ENCODE measurements at places on chromosomes 13 and 19. TPM values are rescaled to one million over a fixed set of nuclear protein-coding genes. Genes with fewer than 3 reads are reported as not detected.

DNA sequence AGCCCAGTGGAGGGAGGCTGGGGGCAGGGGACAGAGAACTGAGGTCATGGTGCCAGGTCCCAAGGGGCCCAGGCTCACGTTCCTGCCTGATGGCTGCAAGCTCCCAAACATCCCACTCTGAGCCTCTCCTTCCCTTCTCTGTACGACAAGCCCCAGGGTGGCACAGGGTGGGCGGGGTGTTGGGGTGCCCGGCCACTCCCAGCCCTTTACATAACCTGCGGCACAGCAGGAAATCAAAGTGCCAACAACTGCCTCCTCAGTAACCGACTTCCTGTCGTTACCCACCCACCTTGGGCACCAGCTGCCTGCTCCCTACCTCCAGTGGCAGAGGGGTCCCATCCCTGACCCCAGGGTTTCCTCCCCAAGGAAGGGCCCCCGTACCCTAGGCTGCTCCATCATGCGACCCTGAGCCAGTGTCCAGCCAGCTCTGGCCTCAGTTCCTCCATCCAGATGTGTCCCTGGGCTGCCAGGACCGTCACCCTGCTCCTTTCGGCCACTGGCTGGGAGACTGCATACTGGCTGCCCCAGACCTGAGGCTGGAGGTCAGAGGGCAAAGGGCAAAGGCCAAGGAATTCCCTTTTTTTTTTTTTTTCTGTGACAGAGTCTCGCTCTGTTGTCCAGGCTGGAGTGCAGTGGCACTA is 27.7 kb upstream of the NFIC start:
- H3K27me3 ChIP-seq, result no peaks in the 10 kb centered on the region
- no peak for DNase-seq
- H3K4me3 ChIP-seq, result no peak overlapping the region
- no peaks in the 10 kb centered on the region for H3K36me3 ChIP-seq
- peaks cover 29% of the 10 kb centered on the region for H3K4me1 ChIP-seq
- no peak overlapping the region for H3K27ac ChIP-seq

- H3K4me1 ChIP-seq, result no peaks in the 10 kb centered on the region
- H3K4me3 ChIP-seq, result no peak overlapping the region
- no peaks in the 10 kb centered on the region for H3K36me3 ChIP-seq
- no peaks in the 10 kb centered on the region for H3K27me3 ChIP-seq
- no peak for DNase-seq
Measured at GRCh38 chr13:69720278-69720983, 387.2 kb upstream of the ATXN8OS start.

DNA sequence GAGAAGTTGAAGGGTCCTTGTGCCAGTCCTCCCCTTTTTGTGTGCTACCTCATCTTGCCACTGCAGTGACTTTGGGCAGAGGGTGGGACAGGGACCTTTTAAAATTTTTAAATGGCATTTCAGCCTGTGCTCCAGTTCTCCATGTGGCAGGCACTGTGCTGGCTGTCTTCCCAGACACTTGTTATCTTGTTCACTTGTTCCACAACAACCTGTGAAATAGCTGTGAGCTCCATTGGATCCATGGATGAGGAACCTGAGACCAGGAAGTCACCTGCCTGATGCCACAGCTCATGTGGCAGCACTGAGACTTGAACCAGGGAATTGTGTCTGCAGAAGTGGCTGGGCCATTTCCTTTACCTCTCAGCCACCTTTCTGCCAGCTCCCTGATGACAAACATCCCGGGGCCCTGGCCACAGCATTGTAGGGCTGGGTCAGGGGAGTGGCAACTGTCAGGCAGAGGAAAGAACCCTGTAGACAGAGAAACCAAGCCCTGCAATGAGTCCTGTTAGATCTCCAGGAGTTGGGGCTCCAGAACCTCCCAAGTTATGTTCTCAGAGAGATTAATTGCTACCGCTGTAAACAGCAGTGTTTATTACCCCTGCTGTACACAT is 6.4 kb downstream of the EGLN2 start:
- no peak overlapping the region for H3K4me3 ChIP-seq
- peak overlapping the region; percentile 61 for H3K27ac ChIP-seq
- DNase-seq, result no peak
- peaks cover 47% of the 10 kb centered on the region for H3K36me3 ChIP-seq

The FPR2 gene
- polyA plus RNA-seq, result 0.12 TPM

- peaks cover 13% of the 10 kb centered on the region for H3K27me3 ChIP-seq
- no peaks in the 10 kb centered on the region for H3K4me1 ChIP-seq
- no peak overlapping the region for H3K4me3 ChIP-seq
- no peak overlapping the region for H3K27ac ChIP-seq
- DNase-seq, result no peak
- no peaks in the 10 kb centered on the region for H3K36me3 ChIP-seq
Measured at GRCh38 chr13:30776661-30777060, 41.3 kb downstream of the ALOX5AP start.

DNA sequence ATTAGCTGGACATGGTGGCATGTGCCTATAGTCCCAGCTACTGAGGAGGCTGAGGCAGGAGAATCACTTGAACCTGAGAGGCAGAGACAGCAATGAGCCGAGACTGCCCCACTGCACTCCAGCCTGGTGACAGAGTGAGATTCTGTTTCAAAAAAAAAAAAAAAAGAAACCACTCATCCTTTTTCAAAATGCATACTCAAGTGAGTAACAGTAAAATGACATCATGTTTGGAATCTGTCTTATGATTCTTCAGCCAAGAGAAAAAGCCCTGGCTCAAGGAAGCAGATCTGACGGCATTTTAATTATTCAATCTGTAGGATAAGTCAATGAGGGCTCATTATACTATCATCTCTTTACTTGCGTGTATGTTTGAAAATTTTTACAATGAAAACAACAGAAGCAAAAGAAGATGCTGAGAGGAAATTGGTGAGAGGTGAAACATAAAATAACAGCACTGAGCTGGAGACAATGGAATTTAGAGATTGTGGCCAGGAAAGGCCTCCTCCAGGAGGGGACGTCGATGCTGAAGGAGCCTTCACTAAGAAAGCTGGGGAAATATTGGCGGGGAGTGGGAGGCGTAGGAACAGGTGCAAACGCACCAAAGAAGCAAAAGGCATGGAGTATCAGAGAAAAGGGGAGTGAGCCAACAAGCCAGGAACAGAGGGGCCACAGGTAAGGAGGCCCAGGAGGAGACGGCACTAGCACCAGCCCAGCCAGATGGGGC is 12.9 kb upstream of the CCNE1 start:
- H3K4me1 ChIP-seq, result no peaks in the 10 kb centered on the region
- peak; percentile 70 for DNase-seq
- no peak overlapping the region for H3K27ac ChIP-seq
- no peaks in the 10 kb centered on the region for H3K27me3 ChIP-seq
- no peaks in the 10 kb centered on the region for H3K36me3 ChIP-seq

GRCh38 chr13:33730147-33730546 is 87.8 kb upstream of the RFC3 start:
- H3K4me3 ChIP-seq, result no peak overlapping the region
- no peaks in the 10 kb centered on the region for H3K36me3 ChIP-seq
- no peaks in the 10 kb centered on the region for H3K27me3 ChIP-seq
- DNase-seq, result no peak
- H3K4me1 ChIP-seq, result no peaks in the 10 kb centered on the region
- H3K27ac ChIP-seq, result no peak overlapping the region

GRCh38 chr13:48653472-48653939 is at the start of gene CYSLTR2:
Gene CYSLTR2 (plus strand): TSS chr13:48653929. CDS start chr13:48706818, 52,889 bp downstream.
- H3K4me1 ChIP-seq, result no peaks in the 10 kb centered on the region
- no peaks in the 10 kb centered on the region for H3K27me3 ChIP-seq
- no peak within 1 kb of the TSS for H3K27ac ChIP-seq
- H3K36me3 ChIP-seq, result no peaks in the 10 kb centered on the region

DNA sequence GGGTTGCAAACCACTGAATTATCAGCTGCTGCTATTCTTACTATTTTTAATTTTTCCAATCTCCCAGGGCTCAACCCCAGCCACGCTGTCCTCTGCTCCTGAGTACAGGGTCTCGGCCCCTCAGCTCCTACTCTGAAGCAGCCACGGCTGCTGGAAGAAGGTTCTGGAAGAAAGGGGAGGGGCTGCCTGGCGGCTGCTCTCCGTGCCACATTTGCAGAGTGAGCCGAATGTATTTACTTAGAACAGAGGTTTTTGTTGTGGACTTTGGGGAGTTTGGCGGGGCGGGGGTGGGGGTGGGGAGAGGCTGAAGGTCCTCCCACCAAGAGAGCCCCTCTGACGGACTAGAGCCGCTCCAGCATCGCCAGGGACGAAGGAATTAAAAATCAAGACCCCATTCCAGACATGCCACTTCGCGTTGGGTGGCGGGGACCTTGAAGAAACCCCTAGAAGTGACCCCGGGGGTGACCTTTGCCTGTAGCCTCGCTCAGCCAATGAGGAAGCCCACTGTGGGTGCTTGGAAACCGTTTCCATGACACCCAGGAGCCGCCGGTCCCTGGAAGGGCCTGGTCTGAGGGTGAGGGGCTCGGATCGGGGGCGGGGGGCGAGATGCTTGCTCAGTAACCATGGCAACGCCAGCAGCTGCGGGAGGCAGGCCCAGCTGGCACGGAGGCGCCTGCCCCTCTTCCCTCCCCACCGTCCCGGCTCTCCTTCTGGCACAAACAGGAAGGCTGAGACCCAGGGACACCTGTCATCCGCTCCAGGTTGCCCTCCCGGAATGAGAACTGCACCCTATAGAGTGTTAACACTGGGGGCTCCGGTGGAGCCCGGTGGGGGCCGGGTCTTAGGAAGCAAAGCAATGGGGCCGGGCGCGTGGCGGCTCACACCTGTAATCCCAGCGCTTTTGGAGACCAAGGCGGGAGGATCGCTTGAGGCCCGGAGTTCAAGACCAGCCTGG is 54.2 kb upstream of the PTPRS start:
- no peak overlapping the region for H3K27ac ChIP-seq
- DNase-seq, result no peak
- H3K36me3 ChIP-seq, result no peaks in the 10 kb centered on the region
- peaks cover 28% of the 10 kb centered on the region for H3K27me3 ChIP-seq
- H3K4me3 ChIP-seq, result no peak overlapping the region

The CASP14 gene
- polyA plus RNA-seq, result not detected

GRCh38 chr13:77042566-77043177 is 15.7 kb upstream of the FBXL3 start:
- H3K27me3 ChIP-seq, result no peaks in the 10 kb centered on the region
- H3K4me3 ChIP-seq, result no peak overlapping the region
- peaks cover 3% of the 10 kb centered on the region for H3K36me3 ChIP-seq
- no peak overlapping the region for H3K27ac ChIP-seq
- no peaks in the 10 kb centered on the region for H3K4me1 ChIP-seq

The CNN1 gene
- 24.0 TPM for polyA plus RNA-seq

DNA sequence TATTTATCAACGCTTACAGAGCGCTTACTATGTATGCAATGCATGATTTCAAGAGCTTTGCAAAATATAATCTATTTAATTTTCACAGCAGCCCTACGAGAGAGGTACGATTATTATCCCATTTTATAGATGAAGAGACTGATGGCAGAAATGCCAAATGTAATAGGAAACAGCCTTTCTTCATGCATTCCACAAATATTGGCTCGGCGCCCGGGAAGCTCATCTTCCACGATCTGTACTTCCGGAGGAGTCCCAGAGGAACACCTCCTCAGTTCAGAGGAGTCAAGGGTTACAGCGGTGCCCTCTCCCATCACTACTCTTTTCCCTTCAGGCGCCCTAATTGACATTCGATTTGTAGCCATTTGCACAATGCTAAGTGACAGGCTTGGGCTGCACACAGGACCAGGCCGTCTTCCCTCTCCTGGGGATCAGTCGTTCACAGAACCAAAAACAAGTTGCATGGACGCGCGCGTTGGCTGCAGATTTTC is 1.1 kb upstream of the ARHGAP35 start:
- H3K27ac ChIP-seq, result peak overlapping the region; percentile 56
- H3K27me3 ChIP-seq, result no peaks in the 10 kb centered on the region
- H3K4me1 ChIP-seq, result peaks cover 11% of the 10 kb centered on the region
- no peak for DNase-seq

- no peaks in the 10 kb centered on the region for H3K36me3 ChIP-seq
- H3K27me3 ChIP-seq, result no peaks in the 10 kb centered on the region
- no peak for DNase-seq
Measured at GRCh38 chr19:31314849-31315629, 34.2 kb downstream of the TSHZ3 start.

DNA sequence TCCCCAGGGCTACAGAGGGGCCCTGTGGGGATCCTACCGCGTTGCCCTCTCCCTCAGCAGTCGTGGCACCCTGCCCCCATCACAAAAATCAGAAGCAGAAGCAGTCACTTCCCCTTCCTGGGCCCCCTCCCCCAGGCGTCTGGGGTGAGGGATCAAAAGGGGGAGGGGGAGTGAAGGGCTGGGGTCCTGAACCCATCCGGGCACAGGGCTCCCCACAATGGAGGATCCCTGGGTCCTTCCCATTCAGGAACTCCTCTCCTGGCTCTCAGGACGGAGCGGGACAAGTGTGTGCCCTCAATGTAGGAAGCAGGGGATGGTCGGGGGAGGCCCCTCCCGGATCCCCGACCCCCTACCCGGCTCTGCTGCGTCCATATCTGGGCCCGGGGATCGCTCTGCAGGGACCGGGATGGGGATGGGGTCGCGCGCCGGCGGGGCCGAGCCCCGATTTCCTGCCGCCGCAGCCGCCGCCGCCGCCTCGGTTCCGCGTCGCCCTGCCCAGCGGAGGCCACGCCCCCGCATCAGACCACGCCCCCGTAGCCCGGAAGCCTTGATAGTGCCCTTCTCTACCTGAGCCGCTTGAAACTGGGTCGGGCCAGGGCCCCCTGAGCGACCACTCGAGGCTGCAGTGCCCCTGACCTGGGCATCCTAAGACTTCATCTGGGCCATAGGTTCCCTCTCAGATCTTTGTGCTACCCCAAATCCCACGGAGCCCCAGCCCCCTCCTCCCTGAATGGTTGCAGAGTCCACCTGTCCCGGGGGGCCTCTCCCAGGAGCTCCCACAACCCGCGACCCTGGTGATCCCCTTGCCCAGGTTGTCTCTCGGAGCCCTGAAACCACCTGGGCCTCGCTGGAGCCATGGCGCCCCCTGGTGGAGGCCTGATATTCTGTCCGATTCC is at the start of gene GMIP:
TSS of gene GMIP (minus strand) at position 500 of the 896 bp plus-strand sequence. CDS start at position 372, 128 bp downstream.
- no peaks in the 10 kb centered on the region for H3K27me3 ChIP-seq
- peaks cover 18% of the 10 kb centered on the region for H3K36me3 ChIP-seq
- peak within 1 kb of the TSS; percentile 13 for H3K27ac ChIP-seq
- peak within 1 kb of the TSS; percentile 74 for H3K4me3 ChIP-seq
- H3K4me1 ChIP-seq, result peaks cover 2% of the 10 kb centered on the region
- peak; percentile 41 for DNase-seq

DNA sequence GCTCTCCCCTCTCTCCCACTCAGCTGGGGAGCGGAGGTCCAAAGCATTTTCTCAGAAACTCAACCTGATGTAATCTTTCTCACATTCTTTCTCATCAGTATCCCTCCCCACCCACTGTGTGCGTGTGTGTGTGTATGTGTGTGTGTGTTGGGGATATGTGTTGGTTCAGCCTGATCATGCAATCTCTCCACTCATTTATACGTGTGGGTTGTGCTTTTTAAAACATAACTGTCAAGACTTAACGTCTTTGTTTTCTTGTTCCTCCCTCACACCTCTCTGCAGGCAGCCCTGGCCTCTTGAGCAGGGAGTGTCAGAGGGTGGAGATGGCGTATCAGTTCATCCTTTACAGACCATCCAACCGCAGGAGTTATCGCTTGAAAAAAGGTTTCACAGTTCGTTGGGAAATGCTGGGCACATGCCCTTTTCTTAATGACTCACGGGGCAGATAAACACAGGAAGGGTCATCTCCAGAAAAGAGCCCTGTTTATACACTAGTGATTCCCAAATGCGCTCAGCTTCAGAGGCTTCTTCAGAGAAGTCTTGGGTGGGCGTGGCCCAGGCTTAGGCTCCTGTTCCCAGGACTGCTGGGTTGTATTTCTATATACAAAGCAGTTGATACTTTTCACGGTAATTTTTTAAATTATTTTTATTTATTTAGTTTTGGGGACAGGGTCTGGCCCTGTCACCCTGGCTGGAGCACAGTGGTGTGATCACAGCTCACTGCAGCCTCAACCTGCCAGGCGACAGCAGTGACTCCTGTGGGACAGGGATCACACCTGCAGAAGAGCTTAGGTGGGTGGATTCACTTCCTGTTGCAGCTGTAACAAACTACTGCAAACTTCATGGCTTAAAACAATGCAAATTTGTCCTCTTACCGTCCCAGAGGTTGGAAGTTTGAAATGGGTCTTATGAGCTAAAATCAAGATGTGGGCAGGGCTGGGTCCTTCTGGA is 60.3 kb downstream of the CCDC70 start:
- no peak overlapping the region for H3K4me3 ChIP-seq
- no peaks in the 10 kb centered on the region for H3K4me1 ChIP-seq
- H3K27me3 ChIP-seq, result no peaks in the 10 kb centered on the region
